Large intestine (tissue), 12 donors: ENCODE measurements at places on chromosomes 3 and 15.

DNA sequence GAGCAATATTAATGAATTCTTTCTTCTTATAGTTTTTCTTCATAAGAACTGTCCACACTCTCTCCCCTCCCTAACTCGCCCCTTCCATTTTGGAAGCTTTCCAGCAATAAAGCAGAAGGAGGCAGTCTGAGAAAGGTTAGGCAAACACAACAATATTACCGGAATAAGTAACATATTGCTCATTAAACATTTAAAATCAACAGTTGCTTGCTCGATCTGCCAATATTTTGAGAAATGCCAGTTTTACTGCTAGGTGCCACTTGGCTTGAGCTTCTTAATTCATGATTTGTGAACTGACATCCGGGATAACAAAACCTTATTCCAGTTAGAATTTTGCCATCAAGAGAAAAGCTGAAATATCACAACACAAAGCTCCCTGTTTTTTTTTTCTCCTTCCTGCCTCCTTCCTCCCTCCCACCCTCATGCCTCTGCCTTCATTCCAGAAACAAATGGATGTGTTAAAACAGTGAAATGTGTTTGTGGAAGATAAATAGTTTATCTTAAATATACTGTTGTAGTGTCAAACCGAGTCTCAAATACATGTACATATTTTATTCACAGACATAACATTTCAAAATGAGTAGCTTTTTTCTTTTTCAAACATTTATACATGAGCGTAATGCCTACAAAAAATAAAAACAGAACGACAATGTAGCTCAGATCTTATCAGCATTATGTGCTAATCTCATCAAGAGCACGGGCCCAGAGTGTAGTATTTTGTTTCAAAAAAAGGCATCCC lies 253.7 kb downstream of the GAP43 start:
- no peak for DNase-seq

DNA sequence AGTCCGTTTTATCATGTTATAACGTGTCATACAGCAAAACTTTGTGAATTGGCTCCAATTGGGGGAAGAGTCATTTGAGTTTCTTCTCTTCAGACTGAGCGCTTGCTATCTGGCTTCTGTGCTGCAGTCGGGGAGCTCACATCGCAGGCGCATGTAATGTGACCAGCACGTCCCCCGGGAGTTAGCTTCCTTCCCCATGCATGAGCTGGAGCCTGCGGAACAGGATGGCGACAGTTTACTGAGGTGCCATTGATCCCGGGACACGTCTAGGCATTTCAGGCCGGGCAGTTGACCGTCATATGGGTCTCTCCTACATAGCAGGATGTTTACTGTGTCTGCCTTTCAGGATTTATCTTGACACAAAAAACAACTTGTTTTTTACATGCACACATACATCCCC lies 44.8 kb downstream of the CMTM8 start:
- DNase-seq = no peak

GRCh38 chr3:193262707-193263106 lies 21.7 kb downstream of the PLAAT1 start:
- no peak for DNase-seq

- no peak for DNase-seq
Observed at GRCh38 chr3:69490235-69490634, 104.3 kb upstream of the FRMD4B start.

GRCh38 chr15:74402337-74402841 lies 31.4 kb downstream of the SEMA7A start:
- no peak for DNase-seq

DNA sequence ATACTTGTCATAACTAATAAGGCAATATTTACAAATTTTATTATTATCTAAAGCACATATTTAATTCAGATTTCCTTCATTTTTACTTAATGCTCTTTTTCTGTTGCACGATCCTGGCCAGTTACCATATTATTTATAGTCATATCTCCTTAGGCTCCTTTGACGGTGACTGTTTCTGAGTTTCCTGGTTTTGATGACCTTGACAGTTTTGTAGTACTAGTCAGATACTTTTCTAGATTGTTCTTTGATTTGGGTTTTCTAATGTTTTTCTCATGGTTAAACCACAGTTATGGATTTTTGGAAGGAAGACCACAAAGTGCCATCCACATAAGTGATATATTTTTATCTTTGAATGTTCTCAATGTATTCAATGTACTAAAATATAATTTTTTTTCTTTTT lies 171.0 kb upstream of the NANOGP8 start:
- DNase-seq = no peak

DNA sequence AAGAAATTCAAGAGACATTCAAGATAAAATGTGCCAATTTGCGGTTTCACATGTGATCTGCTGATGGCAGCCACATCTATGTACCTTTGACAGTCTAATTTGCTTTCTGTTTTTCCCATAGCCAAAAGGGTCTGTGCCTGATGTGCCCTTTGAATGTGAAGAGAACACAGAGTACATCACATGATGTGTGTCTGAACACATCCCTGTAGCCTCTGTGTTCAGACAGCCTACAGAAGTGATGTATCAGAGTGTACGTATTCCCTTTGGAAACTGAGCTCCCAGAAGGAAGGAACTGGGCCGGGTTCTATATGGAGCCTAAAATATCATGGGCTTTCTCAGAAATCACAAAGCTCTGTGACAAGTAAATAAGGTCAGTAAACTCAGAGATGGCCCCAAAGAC lies 52.4 kb downstream of the BOC start:
- DNase-seq = no peak

GRCh38 chr3:157078131-157078810 lies 81.7 kb downstream of the CCNL1 start:
- no peak for DNase-seq

- no peak for DNase-seq
Observed at GRCh38 chr15:74444106-74445062, 10.6 kb upstream of the SEMA7A start.

- DNase-seq = no peak
Observed at GRCh38 chr3:178001670-178002101, 534.5 kb upstream of the KCNMB2 start.

DNA sequence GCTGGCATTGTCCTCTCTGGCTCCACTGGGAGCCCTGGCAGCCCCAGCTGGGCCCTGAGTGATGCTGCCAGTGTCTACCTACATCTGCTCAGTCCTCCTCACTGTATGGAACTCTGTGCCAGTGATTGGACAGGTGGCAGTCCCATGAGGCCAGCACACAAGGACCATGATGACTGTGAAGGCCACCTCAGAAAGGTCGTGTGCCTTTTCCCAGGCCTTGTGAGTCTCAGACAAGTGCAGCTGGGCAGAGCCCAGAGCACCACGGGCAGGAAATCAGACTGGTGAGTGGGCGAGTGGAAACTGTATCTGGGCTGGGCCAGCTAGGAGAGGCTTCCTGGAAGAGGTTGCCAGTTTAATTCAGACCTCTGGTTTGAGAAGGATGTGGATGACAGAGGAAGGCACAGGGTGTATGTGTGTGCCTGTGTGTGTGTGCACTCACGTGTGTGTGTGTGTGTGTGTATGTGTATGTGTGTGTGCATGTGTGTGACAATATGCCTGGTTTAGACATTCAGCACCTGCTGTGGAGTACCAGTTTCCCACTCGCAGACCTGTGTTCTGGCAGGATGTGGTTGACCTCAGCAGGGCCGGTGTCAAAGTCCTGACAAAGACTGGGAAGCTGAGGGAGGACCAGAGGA lies 7.0 kb downstream of the MAPKAPK3 start:
- no peak for DNase-seq

DNA sequence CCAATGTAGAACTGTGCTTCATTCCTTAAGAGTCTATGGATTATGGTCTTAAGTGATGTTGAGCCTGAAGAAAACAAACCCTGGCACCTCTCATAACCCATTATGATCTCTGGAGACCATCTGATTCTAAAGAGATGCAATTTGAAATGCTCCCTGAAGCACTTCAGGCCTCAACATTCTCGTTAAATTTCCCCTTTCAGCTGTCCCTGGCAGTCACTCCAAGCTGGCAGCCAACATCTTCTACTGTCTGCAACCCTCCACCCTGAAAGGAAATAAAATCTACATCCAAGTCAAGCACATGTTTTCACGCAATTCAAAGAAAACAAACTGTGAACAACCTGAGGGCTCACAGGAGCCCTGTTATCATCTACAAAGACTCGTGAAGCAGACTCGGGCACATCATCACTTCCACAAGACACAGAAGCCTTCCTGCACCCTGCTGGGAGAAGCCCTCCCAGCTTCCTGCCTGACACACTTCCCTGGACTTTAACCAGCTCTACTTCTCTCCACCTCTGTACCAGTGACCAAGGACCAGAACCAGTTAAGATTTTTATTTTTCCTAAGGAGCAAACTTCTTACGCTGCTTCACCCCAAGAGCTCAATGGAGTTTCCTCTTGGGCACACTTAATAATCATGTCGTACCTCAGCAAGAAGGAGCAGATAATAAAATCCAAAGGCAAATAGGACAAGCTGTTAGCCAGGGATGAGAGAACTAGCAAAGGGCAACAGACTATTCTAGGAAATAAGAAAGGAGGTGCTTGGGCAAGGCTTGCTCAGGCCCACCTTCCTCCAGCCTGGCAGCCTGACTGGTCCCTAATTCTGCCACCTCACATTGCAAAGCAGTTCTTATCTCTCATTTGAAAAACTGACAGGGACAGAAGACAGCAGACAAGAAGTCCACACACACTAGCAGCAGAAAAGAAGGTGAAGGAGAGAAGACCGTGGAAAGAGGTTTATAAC lies 67.1 kb downstream of the MAGI1 start:
- DNase-seq = peak; percentile 76

GRCh38 chr3:79258479-79258878 lies 509.3 kb downstream of the ROBO1 start:
- no peak for DNase-seq

DNA sequence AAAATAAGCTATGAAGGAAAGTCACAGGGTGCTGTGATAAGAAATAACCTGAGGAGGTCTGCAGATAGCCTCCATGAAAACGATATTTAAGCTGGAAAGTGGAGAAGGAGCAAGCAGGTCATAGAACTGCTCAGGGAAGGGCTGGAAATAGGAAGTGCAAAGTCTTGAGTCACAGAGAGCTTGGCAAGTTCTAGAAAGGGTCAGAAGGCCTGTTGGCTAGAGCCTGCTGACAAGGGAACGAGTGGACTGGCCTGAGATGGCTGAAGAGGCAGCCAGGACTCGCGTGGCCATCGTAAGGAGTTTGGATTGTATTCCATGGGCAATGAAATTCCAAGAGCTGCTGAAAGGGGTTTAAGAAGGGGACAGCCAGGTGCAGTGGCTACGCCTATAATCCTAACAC lies 64.7 kb upstream of the IL12A start:
- DNase-seq = no peak

DNA sequence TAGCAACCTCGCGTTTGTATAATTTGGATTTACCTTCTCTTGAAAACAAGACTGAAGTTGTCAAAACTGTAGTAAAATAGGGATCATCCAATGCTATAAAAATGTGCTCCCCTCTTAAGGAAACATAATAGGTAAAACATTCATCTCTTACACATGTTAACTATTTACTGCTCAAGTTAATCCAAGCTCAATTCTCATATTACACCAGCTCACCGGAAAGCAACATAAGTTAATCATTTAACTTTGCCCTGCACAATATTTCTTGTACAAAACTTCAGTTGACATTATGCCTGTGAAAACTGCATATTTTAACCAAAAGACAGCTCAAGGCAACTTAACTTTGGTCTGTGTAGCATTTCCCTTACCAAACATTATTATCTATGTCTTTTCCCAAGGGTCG lies 634.2 kb downstream of the NAALADL2 start:
- DNase-seq = no peak

DNA sequence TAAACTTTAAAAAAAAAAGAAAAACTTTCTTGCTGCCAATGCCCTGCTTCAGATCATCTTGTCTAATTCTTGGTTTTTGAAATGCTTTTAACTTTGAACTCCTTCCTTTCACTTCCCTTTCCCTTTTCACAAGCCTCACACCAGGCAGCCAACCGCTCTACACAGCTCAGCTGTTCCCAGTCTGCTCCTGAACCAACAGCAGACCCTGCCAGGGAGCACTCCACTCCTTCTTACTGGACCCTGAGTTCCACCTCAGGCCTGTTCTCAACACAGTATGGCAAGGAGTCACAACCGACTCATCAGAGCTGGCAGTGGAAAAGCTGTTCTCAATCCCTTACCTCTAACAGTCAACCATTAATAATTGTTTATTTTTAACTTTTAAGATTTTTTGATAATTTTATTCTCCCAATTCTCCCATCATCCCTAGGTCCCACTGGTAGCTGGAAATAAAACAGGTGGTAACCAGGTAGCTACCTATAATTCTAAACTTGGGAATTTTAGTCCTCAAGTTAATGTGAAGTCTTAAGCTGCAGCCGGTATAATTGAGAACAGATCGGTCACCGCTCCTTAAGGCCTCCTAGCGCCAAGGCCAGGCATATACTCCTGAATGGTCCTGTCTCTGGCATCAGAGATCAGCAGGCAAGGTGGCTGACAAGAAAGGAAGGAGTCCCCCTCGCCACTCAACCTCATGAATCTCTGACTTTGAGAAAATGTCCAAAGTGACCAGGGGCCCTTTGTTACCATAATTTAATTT lies 43.9 kb downstream of the BOC start:
- DNase-seq = no peak

- DNase-seq = no peak
Observed at GRCh38 chr3:67311440-67311839, 313.3 kb downstream of the KBTBD8 start.

GRCh38 chr3:52293491-52294319 lies 6.1 kb downstream of the GLYCTK start:
- no peak for DNase-seq
